ENCODE measurements at places on chromosomes 3 and 15.

DNA sequence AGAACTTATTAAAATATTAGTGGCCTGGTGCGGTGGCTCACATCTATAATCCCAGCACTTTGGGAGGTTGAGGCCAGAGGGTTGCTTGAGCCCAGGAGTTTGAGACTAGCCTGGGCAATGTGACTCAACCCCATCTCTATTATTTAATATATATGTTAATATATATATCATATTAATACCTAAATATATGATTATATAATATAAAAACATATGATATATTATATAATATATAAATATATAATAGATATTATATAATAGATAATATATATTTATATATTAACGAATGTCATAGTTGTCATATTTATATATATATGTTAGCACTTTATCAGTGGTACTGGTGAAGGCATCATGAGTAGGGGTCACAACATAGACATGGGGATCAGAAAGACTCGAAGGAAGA is 5.2 kb downstream of the HRG start:
- DNase-seq: no peak

- DNase-seq: no peak
These were observed 2.6 kb downstream of the GNAI2 start for GRCh38 chr3:50238549-50239026.

DNA sequence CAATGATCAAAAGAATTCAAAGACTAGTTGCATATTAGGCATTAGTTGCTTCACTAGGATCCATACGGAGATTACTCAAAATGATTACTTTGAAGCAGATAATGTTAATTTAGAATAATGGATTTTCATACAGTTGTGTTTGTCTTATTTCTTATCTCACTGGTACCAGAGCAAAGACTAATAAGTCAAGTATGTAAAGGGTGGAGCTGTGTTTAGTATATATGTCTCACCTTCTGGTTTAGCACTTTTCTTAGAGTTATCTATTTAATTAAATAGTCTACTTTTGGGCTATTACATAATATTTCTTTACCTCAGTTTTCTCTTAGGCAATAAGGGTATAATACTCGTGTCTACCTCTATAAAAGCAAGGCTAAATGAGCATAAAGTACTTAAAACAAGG is 18.8 kb downstream of the TMEM207 start:
- DNase-seq: no peak

GRCh38 chr3:45321607-45322391 is 66.6 kb upstream of the LARS2 start:
- DNase-seq: no peak

DNA sequence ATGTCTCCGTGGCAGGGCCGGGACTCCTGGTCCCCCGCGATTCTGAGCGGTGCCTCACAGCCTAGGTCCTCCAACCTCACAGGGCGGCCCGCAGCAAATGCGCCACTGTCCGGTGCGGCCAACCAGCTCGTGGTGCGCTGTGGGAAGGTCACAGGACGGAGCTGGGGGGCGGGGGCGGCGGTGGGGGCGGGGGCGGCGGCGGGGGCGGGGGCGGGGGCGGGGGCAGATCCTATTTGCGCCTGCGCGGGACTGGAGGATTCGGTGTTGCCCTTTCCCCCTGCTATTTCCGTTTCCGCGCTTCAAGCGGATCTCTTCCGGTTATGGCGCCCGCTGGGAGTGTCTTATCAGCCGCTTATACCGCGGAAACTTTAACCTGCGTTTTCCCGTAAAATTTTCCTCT is 106.7 kb upstream of the SNRPN start:
- DNase-seq: no peak

All from GM12864 (cell line).